Kidney glomerular epithelial cell (primary cell): ENCODE measurements at places on chromosomes 16 and 17.

- no peak for DNase-seq
Observed at GRCh38 chr17:57818066-57818465, 31.8 kb downstream of the MRPS23 start.

DNA sequence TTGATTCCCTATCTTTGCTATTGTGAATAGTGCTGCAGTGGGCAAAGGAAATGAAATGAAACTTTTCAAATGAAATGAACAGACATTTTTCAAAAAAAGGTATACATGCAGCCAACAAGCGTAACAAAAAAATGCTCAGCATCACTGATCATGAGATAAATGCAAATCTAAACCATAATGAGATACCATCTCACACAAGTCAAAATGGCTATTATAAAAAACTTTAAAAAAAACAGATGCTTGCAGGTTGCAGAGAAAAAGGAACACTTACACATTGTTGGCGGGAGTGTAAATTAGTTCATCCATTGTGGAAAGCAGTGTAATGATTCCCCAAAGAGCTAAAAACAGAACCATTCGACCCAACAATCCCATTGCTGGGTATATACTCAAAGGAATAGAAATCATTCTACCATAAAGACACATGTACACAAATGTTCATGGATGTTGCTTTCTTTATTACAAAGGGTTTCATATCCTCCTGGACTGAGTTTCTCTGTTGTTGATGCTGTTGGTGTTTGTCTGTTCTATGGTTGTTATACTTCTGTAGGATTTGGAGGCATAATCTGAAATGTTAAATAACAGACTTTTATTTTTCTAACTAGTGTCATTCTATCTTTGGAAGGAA, 99.3 kb upstream of the SOX9 start:
- no peak for DNase-seq

- peak; percentile 93 for DNase-seq
Observed at GRCh38 chr17:47621293-47622179, 28.2 kb upstream of the KPNB1 start.

DNA sequence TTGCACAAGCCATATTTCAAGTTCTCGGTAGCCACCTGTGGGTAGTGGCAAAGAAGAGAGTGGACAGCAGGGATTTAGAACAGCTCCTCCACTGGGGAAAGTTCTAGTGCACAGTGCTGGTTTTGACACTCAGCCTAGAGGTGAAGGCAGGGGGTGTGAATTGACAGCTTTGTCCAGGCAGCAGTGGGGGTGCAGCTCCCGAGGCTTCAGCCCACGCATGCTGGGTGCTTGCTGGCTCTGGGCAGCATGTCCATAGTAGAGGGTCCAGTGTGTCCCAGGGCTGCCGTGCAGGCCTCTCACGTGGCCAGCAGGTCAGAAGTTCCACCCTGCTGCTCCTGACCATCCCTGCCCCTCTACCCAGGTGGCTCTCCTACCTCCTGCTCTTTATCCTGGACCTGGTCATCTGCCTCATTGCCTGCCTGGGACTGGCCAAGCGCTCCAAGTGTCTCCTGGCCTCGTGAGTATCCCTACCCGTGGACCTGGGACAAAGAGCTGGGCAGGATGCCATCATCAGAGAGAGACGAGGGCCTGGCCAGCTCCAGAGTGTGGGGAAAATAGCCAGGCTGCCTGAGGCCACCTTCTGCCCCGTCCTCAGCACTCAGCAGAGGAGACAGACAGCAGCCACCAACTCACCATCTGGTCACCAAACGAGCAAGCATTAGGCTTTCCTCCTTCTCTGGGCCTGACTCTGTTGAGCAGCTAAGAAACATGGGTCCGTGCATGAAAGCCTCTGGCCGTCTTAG, 29.8 kb downstream of the TTYH2 start:
- DNase-seq = no peak

DNA sequence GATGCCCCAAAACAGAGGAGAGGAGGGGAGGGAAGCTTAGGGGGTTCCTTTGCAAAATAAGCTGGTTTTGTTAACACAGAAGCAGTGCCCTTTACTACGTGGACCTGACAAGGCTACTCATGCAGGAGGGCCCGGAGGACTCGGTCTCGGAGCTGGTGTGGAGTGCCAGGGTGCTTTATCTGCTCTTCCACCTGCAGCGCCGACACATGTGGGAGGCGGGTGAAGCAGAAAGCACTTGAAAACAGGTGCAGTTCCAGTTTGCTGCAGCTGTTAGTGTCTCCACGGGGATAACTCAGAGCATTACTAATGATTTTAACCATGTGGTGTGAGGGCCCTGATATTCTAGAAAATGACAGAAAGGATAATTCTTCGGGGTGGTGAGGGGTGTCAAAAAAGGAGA, 35.0 kb upstream of the MNT start:
- no peak for DNase-seq

GRCh38 chr16:8229011-8229520, 361.2 kb downstream of the TMEM114 start:
- no peak for DNase-seq

- no peak for DNase-seq
Observed at GRCh38 chr16:13896543-13897182, 23.3 kb upstream of the ERCC4 start.

DNA sequence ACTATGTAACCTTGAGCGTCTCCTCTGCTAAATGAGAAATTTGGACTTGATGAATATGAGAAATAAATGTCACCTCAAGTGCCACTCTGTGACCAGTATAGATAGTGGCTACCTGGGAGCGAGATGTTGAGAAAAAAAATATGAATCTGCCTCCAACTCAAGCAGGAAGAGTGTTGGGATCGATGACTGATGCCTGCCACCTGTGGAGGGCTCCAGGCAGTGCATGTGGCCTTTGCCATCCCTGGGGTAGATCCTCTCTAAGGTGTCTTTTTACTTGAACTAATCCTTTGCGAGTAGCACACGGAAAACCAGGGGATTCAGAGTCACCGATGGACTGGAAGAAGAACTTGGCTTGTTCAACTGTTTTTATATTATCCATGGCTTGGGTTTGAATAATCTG, 9.4 kb downstream of the CCDC182 start:
- peak; percentile 5 for DNase-seq
